ENCODE measurements at places on chromosomes 11 and 22.

DNA sequence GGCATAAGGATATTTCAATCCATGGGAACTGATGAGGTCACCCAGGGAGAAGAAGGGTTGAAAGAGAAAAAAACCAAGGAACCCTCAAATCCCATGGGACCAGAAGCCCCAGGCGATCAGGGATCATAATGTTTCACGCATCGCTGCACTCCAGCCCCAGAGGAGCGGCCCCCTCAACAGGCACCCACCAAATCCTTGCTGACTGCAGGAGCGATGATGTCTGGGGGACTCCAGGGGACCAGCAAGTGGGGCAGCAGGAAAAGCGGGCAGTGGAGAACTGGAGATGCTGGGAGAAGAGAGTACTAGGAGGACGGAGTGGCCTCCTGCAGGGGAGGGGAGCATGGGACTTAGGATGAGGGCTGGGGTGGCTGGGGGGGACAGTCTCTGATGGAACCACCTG is 47.7 kb upstream of the LINC01488 start:
- no peak for DNase-seq

- no peak for DNase-seq
Observed at GRCh38 chr11:32426192-32426591, 9.1 kb downstream of the WT1 start.

GRCh38 chr22:33917744-33918406 is 2.4 kb downstream of the LARGE1 start:
- DNase-seq: no peak

- no peak for DNase-seq
Observed at GRCh38 chr11:92782806-92783205, 186.6 kb upstream of the MTNR1B start.

DNA sequence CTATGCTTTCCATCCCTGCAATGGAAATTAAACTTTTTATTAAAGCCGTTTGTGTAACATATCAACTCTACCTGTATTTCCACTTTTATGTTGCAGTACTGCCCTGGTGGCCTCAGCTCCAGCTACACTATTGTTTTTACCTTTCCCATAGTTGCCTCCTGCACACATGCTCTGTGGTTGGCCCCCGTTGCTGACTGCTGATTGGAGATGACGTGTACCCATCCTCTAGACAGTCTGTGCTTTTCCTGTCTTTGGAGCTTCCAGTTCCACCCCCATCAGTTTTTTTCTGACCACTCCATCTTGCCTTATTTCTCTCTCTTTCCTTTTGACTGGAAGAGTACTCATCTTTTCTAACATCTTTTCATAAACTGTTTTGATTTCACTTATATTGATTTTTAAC is 123.8 kb downstream of the TEAD1 start:
- DNase-seq: no peak

DNA sequence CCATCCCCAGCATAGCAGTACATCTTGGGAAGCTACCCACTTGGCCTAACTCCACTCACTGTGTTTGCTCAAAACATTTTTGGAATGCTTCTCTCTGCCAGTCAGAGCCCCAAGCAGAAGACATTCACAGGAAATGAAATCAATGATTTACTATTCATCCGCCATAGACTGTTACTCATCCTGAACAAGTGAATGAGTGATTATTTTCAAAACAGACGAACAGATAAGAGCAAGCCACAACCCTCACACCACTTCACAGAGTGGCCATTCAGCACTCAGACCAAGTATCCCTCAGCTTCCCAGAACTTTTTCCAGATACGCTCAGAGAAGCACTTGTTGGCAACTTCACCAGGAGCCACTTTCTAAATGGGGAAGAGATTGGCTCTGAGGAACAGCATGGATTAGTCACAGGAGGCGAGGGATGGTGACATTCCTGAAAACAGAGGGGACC is 13.0 kb upstream of the UBASH3B start:
- DNase-seq: peak; percentile 90

Data from foreskin fibroblast (primary cell).